ENCODE measurements at places on chromosomes 6 and 20.
A peak's percentile ranks its signal among the peaks of the same experiment; 100 is the strongest.

DNA sequence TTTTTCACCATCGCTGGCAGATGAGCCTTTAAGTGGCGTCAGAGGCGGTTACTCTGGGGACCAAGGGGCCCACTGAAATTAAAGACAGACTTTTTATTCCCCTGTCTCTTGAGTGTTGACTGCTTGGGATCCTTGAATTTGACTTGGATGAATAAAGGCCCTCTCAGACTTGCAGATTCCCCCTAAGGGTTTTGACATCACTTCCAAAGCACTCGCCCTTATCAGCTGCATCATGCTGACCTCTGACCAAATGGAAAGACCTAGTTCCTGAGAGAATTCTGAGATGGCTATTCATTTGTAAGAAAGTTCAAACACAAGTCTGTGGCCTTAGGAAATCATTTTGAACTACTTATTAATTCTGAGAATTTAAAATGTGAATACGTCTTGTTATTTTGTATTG is 13.5 kb upstream of the MOXD1 start:
- no peak for DNase-seq

- DNase-seq, result no peak
These were observed 5.9 kb downstream of the CNBD2 start for GRCh38 chr20:35974256-35974655.

- DNase-seq, result peak; percentile 46
These were observed 4.4 kb upstream of the VIP start for GRCh38 chr6:152746172-152746553.

- DNase-seq, result peak; percentile 72
These were observed 24.5 kb upstream of the PTCHD4 start for GRCh38 chr6:48135323-48136084.

- no peak for DNase-seq
These were observed 74.6 kb downstream of the FOXA2 start for GRCh38 chr20:22509843-22510147.

- no peak for DNase-seq
These were observed 427.0 kb upstream of the SPTLC3 start for GRCh38 chr20:12581644-12582289.

DNA sequence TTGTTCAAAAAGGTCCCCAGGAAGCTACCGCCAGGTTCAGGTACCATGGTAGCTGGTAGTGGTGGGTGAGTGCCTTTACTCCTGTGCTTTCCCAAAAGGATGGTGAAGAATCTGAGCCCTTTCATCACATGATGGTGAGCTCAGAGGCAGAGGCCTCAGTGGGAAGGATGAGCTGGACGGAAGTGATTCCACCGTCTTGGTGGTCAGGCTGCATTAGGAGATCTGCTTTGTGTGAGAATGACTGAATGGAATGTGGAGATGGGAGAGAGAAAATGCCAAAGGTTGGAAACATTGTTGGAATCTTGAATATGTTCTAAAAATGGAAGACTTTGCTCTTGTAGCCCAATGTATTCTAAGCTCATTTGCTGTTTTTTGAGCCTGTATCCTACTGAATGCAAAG is 108.1 kb upstream of the SCP2D1 start:
- peak; percentile 93 for DNase-seq

Measured in HS-5 (cell line).